ENCODE measurements at places on chromosomes 1 and 21.

DNA sequence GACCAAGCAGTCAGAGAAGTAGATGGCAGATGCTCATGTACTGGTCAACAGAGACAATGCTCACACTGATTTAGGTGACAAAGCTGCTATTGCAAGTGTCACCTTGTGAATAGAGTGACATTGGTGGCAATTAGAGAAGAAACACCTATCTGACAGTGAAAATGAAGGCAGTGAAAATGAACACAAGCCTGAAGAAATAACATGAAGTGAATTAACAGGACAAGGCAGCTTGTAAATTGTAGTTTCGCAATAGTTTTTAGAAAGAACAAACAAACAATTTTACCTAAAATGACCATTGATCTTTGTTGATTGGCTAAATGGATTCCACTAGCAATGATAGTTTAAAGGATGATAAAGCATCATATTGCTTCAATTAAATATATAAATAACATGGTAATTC is 1389.5 kb downstream of the PLA2G4A start:
- DNase-seq = no peak

DNA sequence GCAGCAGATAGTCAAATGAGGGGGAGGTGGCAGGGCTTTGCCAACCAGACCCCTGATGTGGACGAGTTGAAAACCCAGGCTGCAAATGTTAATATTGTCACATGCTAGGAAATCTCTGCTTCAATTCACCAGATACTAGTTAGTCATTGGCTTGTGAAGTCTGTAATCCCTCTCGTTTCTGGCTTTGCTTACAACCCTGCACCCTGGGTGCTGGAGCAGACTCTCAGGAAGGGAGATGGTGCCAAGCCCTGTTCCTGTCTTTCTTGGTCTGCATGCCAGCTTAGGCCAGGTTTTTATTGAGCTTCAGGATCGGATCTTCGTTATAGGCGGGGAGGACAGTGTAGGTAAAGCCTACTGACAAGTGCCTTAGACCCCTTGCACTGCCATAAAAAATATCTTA is 53.3 kb downstream of the MDM4 start:
- no peak for DNase-seq

- DNase-seq = peak; percentile 39
Observed at GRCh38 chr21:17783481-17784179, 35.5 kb downstream of the C21orf91 start.

DNA sequence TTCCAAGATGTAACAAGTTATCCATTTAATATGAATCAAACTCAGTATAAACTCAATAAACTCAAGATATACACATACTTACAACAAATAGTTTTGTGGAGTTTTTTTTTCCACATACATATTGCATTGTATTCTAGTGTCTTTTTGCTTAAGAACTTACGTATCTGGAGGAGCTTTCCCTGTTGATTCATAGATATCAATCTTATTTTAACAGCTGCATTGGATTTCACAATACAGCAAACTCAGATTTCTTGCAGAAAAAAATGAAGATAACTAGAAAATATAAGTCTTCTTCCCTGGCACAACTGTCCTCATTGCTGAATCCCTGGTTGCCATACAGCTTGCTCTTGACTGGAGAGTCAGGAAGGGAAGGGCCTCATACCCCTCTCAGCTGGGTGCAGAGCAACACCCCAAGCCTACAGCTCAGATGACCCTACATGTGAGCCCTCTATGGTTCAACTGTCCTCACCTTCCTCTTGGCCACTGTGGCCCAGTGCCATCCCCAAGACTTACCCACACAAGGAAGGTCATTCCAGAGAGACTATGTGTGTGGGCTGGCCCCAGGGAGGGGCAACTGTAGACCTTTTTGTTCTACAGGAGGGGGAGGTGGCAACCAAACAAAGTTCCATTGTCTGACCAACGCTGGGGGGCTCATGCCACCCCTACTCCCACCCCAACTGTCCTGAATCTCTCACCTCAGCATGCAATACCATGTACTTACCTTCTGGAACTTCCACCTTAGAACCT is 1.7 kb downstream of the MPZ start:
- DNase-seq = no peak

DNA sequence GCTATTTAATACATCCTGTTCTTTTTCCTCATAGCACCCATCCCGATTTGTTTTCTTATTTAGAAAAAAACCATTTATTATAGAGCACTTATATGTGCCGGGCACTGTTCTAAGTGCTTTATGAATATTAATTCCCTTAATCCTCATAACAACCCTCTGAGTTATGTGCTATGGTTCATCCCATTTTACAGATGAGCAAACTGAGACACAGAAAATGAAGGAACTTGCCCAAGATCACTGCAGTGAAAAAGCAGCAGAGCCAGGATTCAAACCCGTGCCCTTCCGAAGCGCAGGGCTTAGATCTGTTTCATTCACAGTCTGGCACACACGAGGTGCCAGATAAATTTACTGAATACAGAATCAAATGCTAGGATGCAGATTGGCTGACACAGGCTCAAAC is 85.1 kb upstream of the ZC3H12A start:
- no peak for DNase-seq

Data from activated CD8-positive, alpha-beta memory T cell treated with anti-CD3 and anti-CD28 coated beads, Interleukin-2, amount 50 U/mL, for 4 hours (primary cell).